Stimulated activated CD4-positive, alpha-beta T cell treated with anti-CD3 and anti-CD28 coated beads, Interleukin-2, amount 100 ng/mL, for 24 hours (primary cell): ENCODE measurements at places on chromosomes 13 and 19.

DNA sequence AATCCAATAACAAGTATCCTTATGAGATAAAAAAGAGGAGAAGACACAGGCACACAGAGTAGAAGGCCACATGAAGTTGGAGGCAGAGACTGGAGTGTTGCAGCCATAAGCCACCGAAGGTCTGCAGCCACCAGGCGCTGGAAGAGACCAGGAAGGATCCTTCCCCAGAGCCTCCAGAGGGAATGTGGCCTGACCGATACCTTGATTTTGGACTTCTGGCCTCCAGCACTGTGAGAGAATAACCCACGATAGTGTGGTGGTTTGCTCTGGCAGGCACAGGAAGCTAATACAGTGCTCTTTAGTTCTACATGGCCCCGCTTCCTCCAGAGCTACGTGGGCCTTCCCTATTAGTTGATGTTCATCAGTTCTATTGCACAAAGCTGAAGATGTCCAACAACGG, 15.3 kb upstream of the SULT2A1 start:
- DNase-seq = no peak

DNA sequence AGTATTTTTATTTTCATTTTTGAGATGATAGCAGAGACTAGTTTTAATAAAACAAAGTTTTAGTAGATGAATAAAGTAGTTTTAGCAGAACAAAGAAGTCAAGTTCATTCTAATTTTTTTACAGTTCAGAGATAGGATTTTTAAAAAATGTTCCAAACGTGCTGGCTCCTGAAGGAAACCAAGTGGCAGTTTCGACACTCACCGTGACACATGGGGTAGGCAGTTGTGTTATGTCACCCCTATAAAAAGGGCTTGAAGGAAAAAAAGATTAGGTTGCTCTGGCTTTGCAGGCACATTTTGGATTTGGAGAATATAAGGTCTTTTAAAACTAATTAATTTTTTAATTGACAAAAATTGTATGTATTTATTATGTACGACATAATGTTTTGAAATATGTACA, 305.2 kb downstream of the NDFIP2 start:
- DNase-seq = no peak

DNA sequence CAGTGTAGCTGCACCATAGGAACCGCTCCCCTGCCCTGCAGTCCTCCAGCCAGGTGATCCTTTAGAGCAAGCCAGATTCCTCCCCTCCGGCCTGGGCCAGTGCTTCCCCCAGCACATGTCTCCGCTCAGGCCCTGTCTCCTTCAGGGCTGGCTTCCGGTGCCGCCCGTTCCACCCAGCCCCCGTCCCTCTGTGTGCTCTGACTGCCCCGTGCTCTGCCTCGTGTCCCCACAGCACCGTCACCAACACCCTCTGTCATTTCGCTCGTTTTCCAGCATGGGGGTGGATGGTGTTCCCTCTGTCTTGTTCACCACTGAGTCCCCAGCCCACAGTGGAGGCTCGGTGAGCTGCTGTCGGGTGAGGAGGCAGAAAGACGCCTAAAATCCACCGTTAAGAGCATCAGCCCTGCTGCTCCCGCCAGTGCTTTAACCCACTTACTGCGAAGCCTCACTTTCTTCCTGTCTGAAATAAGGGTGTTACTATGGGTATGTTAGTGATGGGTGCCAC, 54.5 kb downstream of the TSSK6 start:
- DNase-seq = peak; percentile 76

GRCh38 chr13:77820431-77821149, 98.0 kb downstream of the EDNRB start:
- DNase-seq = no peak

DNA sequence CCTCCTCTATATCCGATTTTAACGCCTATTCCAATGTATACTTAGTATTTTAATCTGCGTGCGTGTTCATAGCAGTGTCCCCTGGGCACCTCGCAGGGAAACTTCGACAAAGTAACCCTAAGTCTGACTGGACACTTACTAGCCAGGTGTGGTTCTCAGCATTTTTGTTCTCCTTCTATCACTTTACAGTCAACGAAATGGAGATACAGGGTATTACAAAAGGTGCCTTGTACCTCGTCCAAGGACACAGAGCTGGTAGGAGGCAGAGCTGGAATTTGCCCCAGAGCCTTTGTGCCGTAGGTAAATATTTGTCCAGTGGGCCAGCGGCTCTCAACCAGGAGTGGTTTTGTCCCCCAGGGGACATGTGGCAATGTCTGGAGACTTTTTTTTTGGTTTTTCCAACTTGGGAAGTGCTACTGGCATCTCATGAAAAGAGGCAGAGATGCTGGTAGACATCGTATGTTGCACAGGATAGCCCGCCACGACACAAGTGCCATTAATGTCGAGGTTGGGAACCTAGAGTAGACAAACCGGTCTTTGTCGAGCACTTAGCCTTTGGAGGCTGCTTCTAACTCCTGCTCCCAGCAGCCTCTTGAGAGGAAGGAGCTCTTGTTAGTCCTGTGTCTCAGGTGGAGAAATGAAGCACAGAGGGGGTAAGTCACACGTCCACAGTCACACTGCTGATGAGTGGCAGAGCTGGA, 1.1 kb downstream of the ZNF444 start:
- DNase-seq = no peak

DNA sequence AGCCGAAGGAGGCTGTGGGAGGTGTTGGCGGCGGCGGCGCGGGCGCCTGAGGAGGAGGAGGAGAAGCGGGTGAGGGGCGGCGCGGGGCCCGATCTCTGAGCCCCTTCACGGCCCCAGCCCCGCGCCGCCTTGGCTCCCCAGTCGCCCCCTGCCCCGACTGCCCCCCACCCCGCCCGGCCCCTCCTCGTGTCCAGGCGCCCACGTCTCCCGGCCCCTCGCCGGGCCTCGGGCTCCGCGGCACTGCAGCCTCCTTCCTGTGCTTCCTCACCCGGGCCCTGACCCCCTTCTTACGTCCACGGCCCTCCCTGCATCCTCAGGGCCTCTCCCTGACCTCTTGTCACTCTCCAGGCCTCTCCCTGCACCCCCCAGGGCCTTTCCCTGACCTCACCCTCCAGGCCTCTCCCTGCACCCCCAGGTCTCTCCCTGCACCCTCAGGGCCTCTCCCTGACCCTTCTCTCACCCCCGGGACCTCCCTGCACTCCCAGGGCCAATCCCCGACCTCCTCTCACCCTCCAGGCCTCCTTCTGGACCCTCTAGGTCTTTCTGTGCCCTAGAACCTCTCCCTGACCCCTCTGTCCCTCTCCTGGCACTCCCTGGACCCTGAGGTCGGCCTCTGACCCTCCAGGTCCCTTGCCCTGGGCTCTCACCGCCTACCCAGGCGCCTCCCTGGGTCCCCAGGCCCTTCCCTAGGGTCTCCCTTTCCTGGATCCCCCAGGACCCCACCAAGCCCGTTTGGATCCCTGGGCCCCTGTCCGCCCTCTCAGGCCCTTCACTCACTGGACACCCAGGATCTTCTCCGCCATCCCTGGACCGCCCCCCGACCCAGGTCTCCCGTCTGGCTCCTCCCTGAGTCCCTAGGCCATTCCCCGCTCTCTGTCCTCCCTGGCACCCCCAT, 460 bp downstream of the KMT5C start:
- no peak for DNase-seq

DNA sequence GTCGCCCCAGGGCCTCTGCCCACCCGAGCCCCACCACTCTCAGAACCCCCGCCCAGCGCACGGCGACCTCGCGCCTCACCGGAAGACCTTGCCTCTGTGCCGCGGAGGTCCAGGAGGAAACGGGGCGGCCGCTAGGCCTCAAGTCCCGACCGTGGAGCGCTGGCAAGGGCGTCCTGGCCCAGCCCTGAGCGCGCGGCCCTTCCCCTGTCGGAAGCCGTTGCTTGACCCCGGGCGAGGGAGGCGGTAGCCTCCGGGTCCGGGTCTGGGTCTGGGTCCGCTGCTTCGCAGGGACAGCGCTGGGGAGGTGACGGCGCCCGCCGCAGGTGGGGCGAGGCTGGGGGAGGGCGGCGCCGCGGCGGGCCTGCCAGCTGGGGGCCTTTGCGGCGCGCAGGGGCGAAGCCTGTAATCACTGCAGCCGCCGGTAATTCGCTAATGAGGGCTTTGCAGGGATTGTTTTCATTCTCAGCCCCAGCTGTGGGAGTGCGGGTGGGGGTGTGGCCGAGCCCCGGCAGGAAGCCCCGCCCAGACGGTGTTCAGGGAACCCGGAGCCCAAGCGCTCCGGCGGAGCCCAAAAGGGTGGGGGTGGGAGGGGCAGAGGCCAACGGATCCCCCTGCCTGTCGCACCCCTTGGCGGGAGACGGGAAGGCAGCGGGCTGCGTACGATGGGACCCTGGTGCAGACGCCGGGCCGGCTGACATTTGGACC, 8.6 kb downstream of the C19orf25 start:
- DNase-seq = peak; percentile 81

DNA sequence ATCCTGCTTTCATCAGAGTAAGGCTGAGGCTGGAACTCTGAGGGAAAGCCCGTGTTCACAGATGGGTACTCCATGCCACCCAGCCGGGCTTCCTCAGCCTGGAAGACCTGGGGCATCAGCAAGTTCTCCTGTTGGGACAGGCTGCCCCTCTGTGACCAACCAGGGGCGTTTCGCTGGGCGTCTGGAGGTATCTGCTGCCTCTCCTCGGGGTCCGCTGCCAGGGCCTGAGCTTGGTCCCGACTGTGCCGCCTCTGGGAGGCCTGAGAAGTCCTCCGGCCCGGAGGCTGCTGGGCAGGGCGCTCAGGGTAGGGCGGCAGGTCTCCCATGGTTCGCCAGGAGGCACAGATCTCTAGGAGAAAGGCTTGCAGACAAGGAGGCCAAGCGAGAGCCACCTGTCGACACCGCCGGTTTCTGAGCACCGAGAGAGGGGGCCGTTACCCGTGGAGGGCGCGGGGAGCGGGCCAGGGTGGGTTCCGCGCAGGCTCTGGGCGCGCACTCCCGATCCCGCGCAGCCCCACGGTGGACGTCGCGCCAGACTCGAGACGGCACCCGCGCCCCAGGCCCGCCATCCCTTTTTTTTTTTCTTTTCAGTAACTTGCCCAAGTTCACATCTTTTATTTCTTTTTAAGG, at the start of gene RSPH6A:
Gene RSPH6A, minus strand, starts transcription at position 458 of the 630 bp plus-strand sequence. Its CDS starts 132 bp downstream, at position 326.
- DNase-seq = no peak

GRCh38 chr19:1041272-1041834, 1.4 kb downstream of the ABCA7 start:
- DNase-seq = no peak

- DNase-seq = no peak
These were observed 3.3 kb downstream of the GYS1 start for GRCh38 chr19:48989701-48990291.

- DNase-seq = no peak
These were observed 62.7 kb downstream of the SLC7A1 start for GRCh38 chr13:29532821-29533220.

DNA sequence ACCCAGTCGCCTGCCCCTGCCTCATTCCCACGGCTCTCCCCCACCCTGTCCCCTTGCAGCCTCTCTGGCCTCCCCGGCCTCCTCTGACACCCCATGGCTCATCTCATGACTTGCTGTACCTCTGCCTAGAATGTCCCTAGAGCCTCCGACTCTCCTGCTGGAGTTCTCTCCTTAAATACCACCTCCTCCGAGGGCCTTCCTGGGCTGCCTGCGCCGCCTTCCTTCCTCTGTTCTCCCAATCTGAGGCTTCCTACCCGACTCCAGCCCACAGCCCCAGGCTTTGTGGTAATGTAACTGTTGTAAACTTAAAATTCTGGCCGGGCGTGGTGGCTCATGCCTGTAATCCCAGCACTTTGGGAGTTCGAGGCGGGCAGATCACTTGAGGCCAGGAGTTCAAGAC, 27.7 kb downstream of the GPR42 start:
- no peak for DNase-seq

DNA sequence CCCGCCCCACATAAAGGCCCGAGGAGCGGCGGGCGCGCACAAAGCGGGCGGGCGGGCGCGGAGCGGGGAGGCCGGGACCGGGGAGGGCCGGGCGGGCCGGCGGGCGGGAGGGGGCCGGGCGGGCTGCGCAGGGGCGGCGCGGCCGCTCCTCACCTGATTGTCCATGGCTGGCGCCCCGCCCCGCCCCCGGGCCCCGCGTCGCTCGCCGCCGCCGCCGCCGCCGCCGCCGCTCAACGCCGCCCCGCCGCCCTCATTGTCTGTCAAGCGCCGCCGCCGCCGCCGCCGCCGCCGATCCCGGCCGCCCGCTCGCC, 200 bp downstream of the MLLT1 start:
- no peak for DNase-seq

DNA sequence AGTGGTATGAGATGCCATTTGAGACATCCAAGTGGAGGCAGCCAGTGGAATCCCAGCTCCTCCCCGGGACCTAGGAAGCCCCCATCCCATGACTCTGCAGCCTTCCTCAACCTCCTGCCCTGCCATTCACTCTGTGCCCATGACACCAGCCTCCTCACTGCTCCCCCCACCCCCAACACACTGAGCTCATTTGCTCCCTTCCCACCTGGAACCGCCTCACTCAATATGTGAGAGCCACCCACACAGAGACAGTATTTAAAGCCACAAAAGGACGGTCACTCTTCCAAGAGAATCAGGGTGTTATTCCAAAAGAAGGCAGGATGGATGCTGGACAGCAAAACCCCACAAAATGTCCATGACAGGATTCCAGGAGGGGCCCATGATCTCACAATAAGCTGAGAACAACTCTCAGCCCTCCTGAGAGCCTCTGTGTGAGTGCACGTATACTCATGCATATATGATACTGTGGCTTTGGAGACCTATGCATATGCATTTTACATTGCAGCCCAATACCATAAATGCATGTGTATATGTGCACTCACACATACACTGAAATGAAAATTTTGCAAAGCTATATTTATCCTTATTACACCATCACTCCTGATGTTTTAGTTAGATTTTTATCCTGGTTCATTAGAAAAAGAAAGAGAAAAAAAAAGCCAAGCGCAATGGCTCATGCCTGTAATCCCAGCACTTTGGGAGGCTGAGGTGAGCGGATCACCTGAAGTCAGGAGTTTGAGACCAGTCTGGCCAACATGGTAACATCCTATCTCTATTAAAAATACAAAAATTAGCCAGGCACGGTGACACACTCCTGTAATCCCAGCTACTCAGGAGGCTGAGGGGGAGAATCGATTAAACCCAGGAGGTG, 10.8 kb upstream of the RANBP3 start:
- DNase-seq = no peak

GRCh38 chr13:48728226-48728625, 74.5 kb downstream of the CYSLTR2 start:
- DNase-seq = no peak

DNA sequence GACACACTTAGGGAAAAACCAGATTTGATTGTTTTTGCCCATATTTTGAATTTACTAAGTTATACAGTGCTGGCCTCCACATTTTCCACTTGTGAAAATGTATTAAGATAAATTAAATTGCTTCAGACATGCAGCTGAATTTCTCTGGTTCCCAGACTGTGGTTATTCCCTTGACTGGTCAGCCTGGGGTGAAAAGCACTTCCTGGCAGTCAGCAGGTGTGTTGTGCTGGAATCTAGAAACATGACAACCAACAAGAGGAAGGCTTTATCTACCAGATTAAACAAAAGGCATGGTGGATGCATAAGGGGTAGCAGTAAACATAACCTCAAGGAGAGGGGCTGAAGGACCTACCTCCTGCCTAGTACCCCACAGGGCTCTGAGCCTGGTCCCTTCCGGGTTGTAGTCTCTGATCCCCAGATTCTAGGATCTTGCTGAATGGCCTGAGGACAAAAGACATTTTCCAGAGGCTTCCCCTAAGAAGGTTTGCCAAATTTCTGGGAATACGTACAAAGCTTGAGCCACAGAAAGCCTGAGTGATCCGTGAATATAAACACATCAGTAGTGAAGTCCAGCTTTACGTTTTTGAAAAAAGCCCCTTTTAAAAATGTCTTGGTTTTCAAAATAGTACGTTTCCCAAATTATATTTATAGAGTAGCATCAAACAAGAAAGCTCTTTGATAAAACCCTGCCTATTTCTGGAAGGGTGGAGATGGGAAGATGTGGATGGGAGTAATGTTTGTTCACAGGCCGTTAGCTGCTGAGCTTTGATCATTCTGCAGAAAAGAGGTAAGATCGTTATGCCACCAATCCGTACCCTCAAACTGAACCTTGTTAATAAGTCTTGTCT, 133.4 kb downstream of the LACC1 start:
- DNase-seq = no peak
